ENCODE measurements at places on chromosomes 7 and 10. TPM values are rescaled to one million over a fixed set of nuclear protein-coding genes. Genes with fewer than 3 reads are reported as not detected.

- DNase-seq: no peak
Measured at GRCh38 chr10:93459466-93459865, 22.7 kb downstream of the MYOF start.

GRCh38 chr10:118955951-118956801 lies 73.3 kb upstream of the NANOS1 start:
- no peak for DNase-seq

DNA sequence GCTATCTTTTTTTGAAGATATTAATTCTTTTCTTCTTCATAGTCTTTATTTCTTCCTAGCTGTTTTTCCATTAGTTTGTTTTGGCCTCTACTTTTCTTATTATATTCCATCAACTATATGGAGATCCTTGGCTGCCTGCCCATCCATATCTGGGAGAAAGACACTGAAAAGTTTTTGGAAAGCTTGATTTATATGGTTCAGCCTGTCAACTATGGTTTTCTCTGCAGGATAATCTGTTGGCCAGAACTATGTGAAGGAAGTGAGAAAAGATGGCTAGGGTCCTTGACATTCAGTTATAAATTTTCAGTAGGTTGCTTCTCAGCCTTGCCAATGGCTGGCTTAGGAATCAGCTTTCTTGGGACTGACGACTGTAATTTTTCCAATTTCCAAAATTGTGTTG lies 10.0 kb upstream of the CDK14 start:
- no peak for DNase-seq

GRCh38 chr10:84837877-84838276 lies 509.5 kb downstream of the CCSER2 start:
- DNase-seq: no peak

DNA sequence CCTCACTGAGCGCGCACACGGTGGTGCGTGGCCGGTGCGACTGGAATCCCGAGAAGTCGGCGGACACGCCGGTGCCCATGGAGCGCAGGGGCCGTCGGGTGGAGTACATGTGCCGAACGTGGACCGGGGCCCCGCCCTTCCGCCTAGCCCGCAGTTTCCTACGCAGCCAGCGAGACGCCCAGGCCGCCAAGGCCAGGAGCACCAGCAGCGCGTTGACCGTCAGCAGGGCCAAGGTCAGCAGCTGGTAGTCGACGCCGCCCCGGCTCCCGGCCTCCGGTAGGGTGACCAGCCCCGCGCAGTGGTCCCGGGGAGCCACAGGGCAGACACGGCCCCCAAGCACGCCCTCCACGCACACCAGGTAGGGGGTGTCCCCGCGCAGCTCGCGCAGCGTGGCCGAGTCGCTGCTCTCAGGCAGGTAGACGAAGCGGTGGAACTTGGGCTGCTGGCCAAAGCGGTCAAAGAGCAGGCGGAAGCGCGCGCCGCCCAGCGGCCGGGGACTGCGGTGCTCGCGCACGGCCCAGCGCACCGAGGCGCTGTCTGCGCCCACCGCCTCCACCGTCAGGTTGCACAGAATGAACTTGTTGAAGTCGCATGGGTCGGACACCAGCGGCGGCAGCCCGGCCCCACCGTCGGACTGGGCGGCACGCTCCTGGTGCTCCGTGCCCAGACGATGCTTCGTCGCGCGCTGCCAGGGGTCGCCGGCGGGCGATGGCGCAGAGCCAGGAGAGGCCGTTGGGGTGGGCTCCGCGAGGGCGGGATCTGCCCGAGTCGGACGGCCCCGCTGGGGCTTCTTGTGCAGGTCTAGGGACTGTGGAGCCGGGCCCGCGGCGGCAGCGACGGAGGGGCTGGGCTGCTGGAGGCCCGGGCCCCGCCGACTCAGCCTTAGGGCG lies 2.2 kb downstream of the TRIL start:
- peak; percentile 33 for DNase-seq

Gene KIFBP
- 16.4 TPM for total RNA-seq

GRCh38 chr10:24351961-24352360 lies 143.0 kb downstream of the KIAA1217 start:
- no peak for DNase-seq

DNA sequence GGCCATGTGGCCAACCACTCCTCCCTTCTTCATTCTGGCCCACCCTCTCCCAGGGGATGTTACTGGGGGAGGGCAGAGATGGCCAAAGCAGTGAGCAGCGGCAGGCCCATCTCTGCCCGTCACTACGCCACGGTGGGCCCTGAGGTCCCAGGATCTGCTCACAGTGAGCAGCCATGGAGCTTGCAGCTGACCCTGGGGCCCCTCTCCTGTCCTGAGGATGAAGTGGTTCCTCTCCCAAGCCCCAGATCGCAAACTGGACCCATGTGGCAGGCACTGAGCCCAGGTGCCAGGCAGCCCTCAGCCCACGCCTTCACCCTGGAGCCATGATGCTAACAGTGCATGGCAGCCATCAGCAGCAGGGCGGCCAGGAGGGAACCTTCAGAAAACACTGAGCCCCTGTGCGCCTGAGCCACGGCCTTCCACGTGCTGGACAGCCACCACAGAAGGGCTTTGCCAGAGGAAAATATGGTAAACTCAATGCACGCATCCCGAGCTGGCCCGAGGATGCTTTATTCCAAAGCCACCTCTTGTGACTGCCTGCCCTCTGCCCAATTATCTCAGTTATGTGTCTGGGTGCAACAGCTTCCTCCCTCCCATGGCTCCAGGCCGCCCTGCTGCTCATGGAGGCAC lies 485.7 kb downstream of the PTPRN2 start:
- DNase-seq: no peak

All from activated CD4-positive, alpha-beta memory T cell treated with anti-CD3 and anti-CD28 coated beads, Interleukin-2, amount 10 ng/mL, durations not matched to agents 7 days and 5 days (primary cell).